Vagina (tissue), 2 donors: ENCODE measurements at places on chromosomes 5 and 9.
A peak's percentile ranks its signal among the peaks of the same experiment; 100 is the strongest.

GRCh38 chr5:177094224-177095087, 7.7 kb downstream of the FGFR4 start:
- H3K4me1 ChIP-seq = peaks cover 32% of the 10 kb centered on the region
- no peaks in the 10 kb centered on the region for H3K36me3 ChIP-seq
- DNase-seq = no peak
- no peaks in the 10 kb centered on the region for H3K27me3 ChIP-seq

DNA sequence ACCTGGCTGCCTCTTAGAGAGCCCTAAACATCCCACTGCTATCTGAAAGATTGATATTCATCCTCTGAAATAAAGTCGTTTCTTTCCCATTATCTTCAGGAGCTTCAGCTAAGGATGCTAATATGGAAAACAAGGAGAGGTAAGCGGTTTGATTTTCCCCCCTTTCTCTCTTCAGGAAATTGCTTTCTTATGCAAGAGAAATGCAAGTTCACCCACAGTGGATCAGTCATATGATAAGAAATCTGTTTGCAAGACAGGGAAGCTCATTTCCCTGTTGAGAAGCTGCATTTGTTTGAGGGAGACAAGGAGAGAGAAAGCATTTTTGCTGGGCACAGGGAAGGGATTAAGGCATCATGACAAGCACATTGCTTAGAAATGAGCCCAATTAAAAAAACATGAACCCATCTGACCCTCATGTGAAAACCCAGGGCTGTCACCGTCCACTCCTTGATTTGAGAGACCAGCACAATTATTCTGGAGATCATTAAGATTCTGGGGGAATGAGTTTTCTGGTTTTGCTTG, 53.7 kb upstream of the BOD1 start:
- H3K27me3 ChIP-seq = no peaks in the 10 kb centered on the region
- peak overlapping the region; percentile 19 for H3K4me3 ChIP-seq
- DNase-seq = no peak
- peaks cover 15% of the 10 kb centered on the region for H3K4me1 ChIP-seq
- H3K27ac ChIP-seq = peak overlapping the region; percentile 47

DNA sequence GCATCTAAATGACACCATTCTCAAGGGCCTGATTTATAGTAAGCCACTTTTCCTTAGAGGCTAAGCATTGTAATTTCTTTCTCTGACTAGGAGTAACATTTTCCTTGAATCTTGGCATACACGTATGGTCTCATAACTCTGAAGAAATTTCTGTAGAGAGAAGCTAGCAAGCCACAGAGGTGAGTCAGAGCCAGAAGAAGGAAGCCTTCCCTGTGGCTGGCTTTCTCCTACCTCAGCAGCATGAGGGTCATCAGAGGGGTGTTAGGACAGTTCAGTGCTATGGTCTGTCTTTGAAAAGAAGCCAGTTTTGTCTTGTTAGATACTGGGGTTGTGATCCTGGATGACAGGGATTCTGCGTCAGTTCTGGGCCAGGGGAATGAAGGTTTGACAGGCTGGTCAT, 3.2 kb downstream of the SNX30 start:
- no peak overlapping the region for H3K27ac ChIP-seq
- no peak for DNase-seq
- H3K36me3 ChIP-seq = no peaks in the 10 kb centered on the region
- no peaks in the 10 kb centered on the region for H3K27me3 ChIP-seq
- peaks cover 67% of the 10 kb centered on the region for H3K4me1 ChIP-seq
- no peak overlapping the region for H3K4me3 ChIP-seq

- H3K4me3 ChIP-seq = no peak overlapping the region
- H3K27ac ChIP-seq = no peak overlapping the region
- H3K4me1 ChIP-seq = peaks cover 9% of the 10 kb centered on the region
- no peaks in the 10 kb centered on the region for H3K27me3 ChIP-seq
- H3K36me3 ChIP-seq = no peaks in the 10 kb centered on the region
These were observed 13.9 kb downstream of the TLR4 start for GRCh38 chr9:117718085-117718484.

GRCh38 chr5:67238191-67238590, 41.6 kb upstream of the CD180 start:
- H3K4me3 ChIP-seq = no peak overlapping the region
- peak overlapping the region; percentile 42 for H3K27ac ChIP-seq
- no peak for DNase-seq
- peaks cover 55% of the 10 kb centered on the region for H3K4me1 ChIP-seq

- H3K36me3 ChIP-seq = no peaks in the 10 kb centered on the region
- peak overlapping the region; percentile 30 for H3K27ac ChIP-seq
- H3K27me3 ChIP-seq = no peaks in the 10 kb centered on the region
- peaks cover 62% of the 10 kb centered on the region for H3K4me1 ChIP-seq
- no peak for DNase-seq
These were observed 664.8 kb upstream of the ZNF608 start for GRCh38 chr5:125411071-125411743.

- peak; percentile 70 for DNase-seq
- H3K4me1 ChIP-seq = peaks cover 44% of the 10 kb centered on the region
- H3K27me3 ChIP-seq = no peaks in the 10 kb centered on the region
- H3K4me3 ChIP-seq = no peak overlapping the region
- no peaks in the 10 kb centered on the region for H3K36me3 ChIP-seq
These were observed 8.2 kb upstream of the IRF1 start for GRCh38 chr5:132498686-132499271.

DNA sequence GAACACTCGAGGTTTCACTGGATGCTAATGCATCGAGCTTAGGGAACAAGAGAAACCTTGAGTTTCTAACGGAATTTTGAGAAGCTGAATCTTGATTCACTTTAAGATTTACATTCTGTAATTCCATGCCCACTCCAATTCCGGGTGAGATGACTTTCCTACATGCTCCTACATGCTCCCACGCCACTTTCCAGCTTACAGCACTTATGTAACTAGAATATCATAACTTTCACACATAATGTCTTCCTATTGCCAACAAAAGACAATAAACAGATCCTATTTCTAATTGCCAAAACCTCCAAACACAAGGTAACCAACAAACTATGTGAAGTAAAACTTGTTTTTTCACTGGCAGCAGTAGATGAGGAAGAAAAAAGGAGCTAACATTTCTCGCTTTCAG, 72.9 kb downstream of the ECPAS start:
- H3K4me1 ChIP-seq = no peaks in the 10 kb centered on the region
- H3K36me3 ChIP-seq = peaks cover 82% of the 10 kb centered on the region
- no peak overlapping the region for H3K27ac ChIP-seq
- no peak overlapping the region for H3K4me3 ChIP-seq

DNA sequence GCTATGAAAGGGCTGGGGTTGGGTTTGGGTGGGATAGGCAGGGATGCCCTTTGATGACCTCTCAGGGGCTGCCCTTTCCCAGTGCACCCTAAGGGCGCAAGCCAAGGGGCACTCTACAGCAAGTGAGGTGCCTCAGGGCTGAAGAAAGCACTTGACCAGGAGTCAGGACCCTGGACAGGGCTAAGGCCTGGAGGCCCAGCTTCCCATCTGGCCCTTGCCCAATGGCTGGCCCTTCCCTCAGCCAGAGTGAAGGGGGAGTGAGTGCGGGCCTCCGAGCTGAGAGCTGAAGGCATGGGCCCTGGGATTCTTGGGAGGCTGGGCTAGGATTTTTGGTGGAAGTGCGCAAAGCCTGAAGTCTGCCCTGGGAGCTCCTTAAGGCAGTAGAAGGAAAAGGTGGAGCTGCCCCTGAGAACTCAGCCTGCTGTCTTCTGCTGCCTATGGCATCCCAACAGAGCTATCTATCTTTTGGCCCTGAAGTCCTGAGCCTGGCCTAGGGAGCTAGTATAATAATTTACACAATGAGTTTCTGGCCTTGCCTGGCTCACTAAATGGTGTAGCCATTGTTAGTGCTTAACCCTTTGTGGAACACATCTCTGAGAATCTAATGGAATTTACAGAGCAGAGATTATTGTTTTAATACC, 16.4 kb downstream of the JADE2 start:
- DNase-seq = no peak
- no peak overlapping the region for H3K4me3 ChIP-seq
- peaks cover 39% of the 10 kb centered on the region for H3K4me1 ChIP-seq
- H3K27me3 ChIP-seq = no peaks in the 10 kb centered on the region
- no peak overlapping the region for H3K27ac ChIP-seq

DNA sequence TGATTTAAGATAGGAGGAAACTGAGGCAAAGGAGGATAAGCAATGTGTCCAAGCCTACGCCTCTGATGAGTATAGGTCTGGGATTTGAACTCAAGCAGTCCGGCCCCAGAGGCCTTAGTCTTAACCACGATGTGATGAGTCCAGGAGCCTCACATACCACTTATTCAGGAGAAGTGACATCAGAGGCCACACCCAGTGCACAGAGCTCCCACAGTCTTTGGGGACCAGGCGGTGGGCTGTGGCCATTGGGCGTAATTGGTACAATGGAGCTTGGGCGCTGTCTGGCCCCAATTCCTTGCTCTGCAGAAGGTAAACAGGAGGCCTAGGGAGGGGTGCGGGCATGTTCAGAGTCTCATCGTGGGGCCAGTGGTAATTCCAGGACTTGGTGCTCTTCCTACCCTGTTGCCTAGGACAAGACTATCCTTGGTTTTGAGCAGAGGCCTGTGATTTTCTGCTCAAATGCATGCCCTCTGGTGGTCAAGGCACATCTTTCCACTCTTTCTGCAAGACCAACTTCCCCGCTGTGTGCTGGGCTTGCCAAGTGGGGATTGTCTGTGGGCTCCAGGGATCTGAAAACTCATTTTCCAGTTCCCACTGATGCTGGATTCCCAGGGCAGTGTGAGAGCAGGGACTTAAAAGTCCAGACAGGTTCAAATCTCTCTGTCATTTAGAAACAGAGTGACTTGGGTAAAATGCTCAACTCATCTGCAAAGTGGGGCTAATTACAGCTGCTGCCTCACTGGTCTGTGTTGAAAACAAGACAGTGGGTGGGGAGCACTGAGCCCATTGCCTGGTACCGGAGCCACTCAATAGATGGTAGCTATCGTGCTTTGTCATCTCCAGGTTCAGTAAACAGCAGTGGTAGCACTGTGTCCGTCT, 15.8 kb downstream of the NDST1 start:
- no peak overlapping the region for H3K4me3 ChIP-seq
- peak overlapping the region; percentile 22 for H3K27ac ChIP-seq
- peaks cover 13% of the 10 kb centered on the region for H3K36me3 ChIP-seq
- peaks cover 50% of the 10 kb centered on the region for H3K4me1 ChIP-seq
- no peak for DNase-seq
- no peaks in the 10 kb centered on the region for H3K27me3 ChIP-seq

DNA sequence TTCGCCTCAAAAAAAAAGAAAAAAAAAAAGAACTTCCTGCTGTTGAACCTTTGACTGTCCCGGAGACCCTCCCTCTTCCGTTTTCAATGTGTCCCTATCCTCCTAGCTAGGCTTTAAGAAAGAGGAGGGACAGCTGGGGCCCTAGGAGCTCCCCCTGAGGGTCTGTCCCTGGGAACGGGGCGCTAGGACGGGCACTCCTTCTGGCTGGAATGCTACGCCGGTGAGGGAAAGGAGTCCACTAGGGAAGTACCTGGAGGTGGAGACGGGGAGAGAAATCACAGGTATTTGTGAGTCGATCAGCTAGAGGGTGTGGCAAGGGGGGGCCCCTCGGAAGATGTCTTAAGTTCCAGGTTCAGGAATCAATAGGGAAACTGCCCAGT, 4.6 kb downstream of the SIT1 start:
- H3K36me3 ChIP-seq = no peaks in the 10 kb centered on the region
- no peaks in the 10 kb centered on the region for H3K27me3 ChIP-seq
- H3K27ac ChIP-seq = peak overlapping the region; percentile 93

DNA sequence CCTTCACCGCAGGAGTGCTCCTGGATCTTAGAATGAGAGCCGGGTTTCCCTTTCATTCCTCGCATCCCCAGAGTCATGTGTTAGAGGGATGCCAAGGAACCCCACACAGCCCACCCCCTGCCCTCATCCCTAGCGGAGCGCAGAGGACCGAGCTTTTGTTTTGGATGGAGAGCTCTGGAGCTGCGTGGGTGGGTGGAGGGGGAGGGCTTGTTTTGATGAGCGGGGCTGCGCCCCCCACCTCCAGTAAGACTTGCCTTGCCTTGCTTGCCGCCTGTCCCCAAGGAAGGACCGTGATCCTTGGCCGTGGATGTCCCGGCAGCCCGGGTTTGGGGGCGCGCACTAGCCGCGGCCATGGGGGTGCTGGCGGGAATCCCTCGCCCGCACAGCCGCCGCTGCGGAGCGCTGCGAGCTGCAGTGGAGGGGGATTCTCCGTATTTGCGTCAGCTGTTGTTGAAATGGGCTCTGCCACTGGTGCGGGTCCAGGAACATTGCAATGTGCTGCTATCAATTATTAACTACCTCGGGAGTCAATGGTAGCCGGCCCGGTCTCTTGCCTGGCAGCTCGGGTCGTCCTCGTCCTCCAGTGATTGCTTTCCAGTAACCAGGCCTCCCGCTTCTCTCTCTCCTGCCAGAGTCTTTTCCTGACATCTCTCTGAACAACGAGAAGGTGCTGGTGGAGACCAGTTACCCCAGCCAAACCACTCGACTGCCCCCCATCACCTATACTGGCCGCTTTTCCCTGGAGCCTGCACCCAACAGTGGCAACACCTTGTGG, 1.0 kb downstream of the EGR1 start:
- H3K27me3 ChIP-seq = no peaks in the 10 kb centered on the region
- peak overlapping the region; percentile 99 for H3K27ac ChIP-seq
- H3K4me3 ChIP-seq = peak overlapping the region; percentile 86
- DNase-seq = peak; percentile 88
- H3K4me1 ChIP-seq = peaks cover 40% of the 10 kb centered on the region
- no peaks in the 10 kb centered on the region for H3K36me3 ChIP-seq

- peaks cover 12% of the 10 kb centered on the region for H3K4me1 ChIP-seq
- no peak for DNase-seq
These were observed 59.2 kb downstream of the RIC1 start for GRCh38 chr9:5688109-5688508.

- no peak for DNase-seq
- H3K4me3 ChIP-seq = no peak overlapping the region
- no peaks in the 10 kb centered on the region for H3K27me3 ChIP-seq
- H3K36me3 ChIP-seq = no peaks in the 10 kb centered on the region
- no peaks in the 10 kb centered on the region for H3K4me1 ChIP-seq
- no peak overlapping the region for H3K27ac ChIP-seq
These were observed 22.0 kb downstream of the HINT1 start for GRCh38 chr5:131142970-131143617.

DNA sequence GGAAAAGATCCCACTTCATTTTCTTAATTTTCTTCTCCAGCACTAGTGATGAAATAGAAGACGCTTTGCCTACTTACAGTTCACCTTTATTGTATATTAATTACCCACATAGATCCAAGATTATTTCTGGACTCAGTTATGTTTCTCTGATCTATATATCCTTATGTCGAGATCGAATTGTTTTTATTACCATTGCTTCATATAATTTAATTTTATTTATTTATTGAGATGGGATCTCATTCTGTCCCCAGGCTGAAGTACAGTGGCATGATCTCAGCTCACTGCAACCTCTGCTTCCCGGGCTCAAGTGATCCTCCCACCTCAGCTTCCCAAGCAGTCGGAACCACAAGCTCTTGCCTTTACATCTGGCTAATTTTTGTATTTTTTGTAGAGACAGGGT, 121.3 kb downstream of the UGCG start:
- H3K4me3 ChIP-seq = no peak overlapping the region
- H3K27ac ChIP-seq = no peak overlapping the region
- DNase-seq = no peak

- no peak overlapping the region for H3K27ac ChIP-seq
- peaks cover 7% of the 10 kb centered on the region for H3K4me1 ChIP-seq
- no peak overlapping the region for H3K4me3 ChIP-seq
- peak; percentile 58 for DNase-seq
These were observed 174.0 kb downstream of the FGF18 start for GRCh38 chr5:171593401-171593800.
